Body of pancreas (tissue), 4 donors: ENCODE measurements at places on chromosomes 7 and 10. TPM values are rescaled to one million over a fixed set of nuclear protein-coding genes. Genes with fewer than 3 reads are reported as not detected.

Gene ANKRD30A
- total RNA-seq = not detected

Gene AIFM2
- total RNA-seq = 12.2 TPM

Gene MRC1
- 10.2 TPM for total RNA-seq

Gene GPRIN2
- 16.3 TPM for total RNA-seq

Gene HOXA5
- total RNA-seq = 2.6 TPM

Gene INHBA
- not detected for total RNA-seq

Gene AKR1C4
- total RNA-seq = 1.0 TPM

GRCh38 chr7:45717537-45718235, 143.5 kb downstream of the ADCY1 start:
- H3K36me3 ChIP-seq = no peaks in the 10 kb centered on the region
- no peak overlapping the region for H3K27ac ChIP-seq
- DNase-seq = no peak
- H3K27me3 ChIP-seq = no peaks in the 10 kb centered on the region

DNA sequence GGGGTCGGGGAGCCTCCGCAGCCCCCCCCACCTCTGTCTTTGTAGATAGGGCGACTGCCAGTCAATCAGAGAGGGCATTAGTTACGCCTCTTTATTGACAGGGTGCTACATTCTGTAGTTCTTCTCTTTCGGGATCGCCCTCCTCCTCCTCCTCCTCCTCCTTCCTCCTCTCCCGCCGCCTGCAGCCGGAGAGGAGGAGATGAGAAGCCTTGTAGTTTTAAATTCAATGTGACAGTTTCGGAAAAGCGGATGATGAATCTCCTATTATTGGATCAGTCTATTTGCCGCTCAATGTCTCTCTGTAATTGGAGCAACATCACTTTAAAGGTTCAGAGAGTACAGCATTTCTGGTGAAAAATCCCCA, 587 bp upstream of the UNCX start:
- H3K4me1 ChIP-seq = peaks cover 17% of the 10 kb centered on the region
- no peak overlapping the region for H3K27ac ChIP-seq
- no peak overlapping the region for H3K4me3 ChIP-seq
- peaks cover 4% of the 10 kb centered on the region for H3K27me3 ChIP-seq
- DNase-seq = no peak

DNA sequence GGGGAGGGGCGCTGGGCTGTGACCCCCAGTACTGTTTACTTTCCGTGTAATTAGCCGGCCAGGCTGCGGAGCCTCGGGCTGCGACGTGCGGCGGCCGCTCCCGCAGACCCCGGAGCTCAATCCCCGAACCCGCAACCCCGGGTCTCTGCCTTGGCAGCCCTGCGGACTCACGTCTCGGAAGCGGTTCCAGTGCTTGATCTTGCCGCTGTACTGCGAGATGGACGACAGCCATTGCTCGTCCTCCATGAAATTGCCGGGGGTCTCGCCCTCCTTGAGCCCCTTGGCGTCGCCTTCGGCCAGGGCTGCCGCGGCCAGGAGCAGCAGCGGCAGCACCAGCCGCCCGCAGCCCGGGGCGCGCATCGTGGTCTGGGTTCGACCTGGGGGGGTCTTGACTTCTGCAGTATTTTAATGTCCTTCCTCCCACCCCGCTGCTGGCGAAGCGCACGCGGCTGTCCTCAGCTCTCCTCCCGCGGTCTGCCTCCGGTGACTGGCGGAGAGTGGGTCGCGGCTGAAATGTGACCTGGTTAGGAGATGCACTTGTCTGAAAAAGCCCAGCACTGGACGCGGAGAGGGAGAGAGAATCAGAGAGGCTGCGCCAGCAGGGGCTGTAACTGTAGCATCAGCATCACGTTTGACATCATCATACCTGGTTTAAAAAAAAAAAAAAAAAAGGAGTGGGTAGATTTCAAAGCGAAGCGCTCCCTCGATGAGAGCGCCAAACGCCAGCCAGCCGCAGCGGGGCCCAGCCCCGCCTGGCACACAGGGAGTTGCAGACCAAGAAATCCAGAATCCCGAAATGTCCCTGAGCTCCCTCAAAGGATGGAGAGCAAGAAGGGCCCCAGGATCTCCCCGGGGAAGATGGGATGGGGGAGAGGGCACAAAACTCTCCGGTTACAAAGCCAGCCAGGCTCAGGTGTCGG, at the start of gene SPOCK2:
TSS of gene SPOCK2 (minus strand) at position 583 of the 920 bp plus-strand sequence. CDS start at position 360, 223 bp downstream.
- no peak within 1 kb of the TSS for H3K27ac ChIP-seq
- no peak for DNase-seq
- peaks cover 17% of the 10 kb centered on the region for H3K4me1 ChIP-seq
- H3K36me3 ChIP-seq = no peaks in the 10 kb centered on the region
- peaks cover 20% of the 10 kb centered on the region for H3K27me3 ChIP-seq

DNA sequence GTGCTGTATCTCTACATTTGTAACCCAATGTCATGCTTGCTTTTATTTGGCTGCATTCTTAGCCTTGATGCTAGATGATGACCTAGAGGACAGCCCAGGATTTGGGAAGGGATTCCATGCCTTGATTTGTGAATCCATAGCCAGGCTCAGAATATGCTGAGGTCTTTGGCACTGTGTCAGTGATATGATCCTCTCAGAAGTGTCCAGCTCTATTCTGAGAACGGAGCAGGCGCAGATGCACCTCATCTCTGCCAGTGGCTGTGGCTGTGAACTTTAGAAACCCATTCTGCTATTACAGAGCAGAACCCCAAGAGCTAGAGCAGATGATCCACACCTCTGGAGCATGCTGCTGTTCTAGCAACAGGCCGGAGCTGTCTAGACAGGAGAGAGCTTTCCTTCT, 212.8 kb downstream of the TRIL start:
- no peaks in the 10 kb centered on the region for H3K4me1 ChIP-seq
- H3K27ac ChIP-seq = no peak overlapping the region
- no peaks in the 10 kb centered on the region for H3K36me3 ChIP-seq
- DNase-seq = no peak

GRCh38 chr10:66925896-66926715, at the start of gene LRRTM3:
TSS of gene LRRTM3 (plus strand) at chr10:66926036.
- H3K4me1 ChIP-seq = peaks cover 9% of the 10 kb centered on the region
- no peak within 1 kb of the TSS for H3K27ac ChIP-seq
- peaks cover 4% of the 10 kb centered on the region for H3K27me3 ChIP-seq

- H3K27me3 ChIP-seq = no peaks in the 10 kb centered on the region
- H3K36me3 ChIP-seq = no peaks in the 10 kb centered on the region
- no peaks in the 10 kb centered on the region for H3K4me1 ChIP-seq
- no peak overlapping the region for H3K27ac ChIP-seq
- DNase-seq = no peak
Observed at GRCh38 chr10:33638374-33638773, 303.9 kb upstream of the NRP1 start.
